ENCODE measurements at places on chromosomes 7 and 10.

DNA sequence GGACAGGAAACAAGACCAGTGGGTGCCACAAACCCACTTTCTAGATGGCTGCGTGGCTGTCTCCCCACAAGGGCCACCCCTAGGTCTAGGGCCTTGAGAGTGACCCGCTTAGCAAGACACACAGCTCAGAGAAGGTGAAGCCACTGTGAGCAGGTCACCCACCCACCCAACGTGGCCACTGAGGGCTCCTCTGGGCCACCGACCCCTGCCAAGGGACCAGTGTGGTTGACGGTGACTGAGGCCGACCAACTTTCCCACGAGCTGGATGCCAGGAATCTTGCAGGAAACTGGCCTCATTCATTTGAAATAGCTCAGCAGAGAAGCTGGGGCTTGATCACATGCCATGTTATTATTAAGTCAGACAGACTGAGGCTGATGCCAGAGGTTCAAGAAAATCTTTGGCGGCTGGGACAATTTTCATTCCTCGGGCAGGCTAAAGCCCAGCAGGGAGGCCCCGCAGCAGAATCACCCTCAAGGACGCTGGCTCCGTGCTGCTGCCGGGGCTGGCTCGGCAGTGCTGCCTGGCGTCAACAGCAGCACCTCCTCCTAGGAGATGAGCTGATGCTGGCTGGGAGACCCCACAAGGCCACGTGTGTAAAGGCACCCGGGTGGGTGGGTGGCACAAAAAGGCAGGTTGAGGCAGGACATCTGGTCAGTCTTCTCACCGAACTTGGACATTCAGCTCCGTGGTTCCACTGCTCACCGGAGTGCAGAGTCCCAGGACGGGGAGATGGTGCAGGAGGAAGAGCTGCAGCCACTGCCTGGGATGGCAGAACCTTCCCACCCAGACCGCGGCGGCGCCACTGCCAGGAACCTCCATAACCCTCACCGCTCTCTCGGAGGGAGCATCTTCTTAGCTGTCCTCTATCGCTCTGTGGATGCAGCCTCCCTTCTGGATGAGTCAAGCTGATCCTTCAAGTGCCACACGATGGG, 57.8 kb downstream of the ZRANB1 start:
- DNase-seq: no peak

GRCh38 chr7:55440040-55440690, 75.0 kb downstream of the LANCL2 start:
- DNase-seq: no peak

DNA sequence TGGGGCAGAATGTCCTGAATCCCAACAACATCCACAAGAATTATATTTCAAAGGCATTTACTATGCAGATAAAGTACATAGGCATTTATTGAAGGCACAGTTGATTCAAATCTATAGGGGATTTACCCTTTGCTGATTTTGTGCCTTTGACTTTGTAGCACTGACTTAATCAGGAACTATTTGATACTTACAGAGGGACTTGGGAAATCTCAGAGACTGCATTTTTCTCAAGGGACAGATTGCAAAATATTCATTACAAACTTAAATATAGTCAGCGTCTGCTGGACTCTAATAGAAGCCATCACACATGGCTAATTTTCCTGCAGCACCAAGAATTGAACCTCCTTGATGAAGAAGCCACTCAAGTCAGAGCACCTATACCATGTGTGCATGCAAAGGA, 44.9 kb downstream of the FAS start:
- no peak for DNase-seq

DNA sequence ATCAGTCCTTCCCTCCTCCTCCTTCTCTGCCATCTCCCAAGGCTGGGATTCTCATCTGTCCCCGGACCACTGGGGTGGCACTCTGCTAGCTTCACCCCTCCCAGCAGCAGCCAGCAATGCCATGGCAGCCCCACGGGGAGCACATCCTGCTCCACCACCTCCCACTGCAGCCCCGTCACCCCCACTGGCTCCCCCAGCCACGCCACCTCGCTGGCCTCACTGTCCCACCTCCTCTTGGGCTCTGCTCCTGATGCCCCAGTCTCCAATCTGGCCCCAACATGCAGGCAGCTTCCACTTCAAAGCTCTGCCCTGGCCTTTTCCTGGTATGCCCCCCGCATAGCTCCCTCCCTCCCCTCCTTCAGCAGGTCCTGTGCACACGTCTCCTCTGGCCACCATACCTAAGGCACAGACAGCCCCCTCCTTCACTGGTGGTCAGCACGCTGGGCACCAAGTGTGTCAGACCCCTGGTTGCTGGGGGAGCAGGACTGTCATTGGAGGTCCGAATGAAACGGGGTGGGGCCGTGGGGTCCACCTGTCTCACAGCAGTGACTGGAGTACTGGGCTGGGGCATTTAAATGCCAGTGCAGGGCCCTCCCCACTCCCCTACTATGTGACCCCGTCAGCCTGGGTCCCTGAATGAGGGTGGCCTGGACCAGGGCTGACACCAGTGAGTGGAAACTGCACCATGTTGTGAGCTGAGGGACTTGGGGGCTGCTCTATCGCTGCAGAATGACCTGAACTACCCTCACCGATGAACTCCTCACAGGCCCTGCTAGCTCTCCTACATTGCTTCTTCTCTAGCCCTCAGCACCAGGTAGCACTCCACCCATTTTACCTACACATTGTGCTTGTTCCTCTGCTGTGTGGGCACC, 38.7 kb downstream of the RASGEF1A start:
- no peak for DNase-seq

GRCh38 chr7:102434039-102434486, 688 bp downstream of the ORAI2 start:
- DNase-seq: no peak

- no peak for DNase-seq
Measured at GRCh38 chr10:58820386-58820785, 307.7 kb downstream of the BICC1 start.

DNA sequence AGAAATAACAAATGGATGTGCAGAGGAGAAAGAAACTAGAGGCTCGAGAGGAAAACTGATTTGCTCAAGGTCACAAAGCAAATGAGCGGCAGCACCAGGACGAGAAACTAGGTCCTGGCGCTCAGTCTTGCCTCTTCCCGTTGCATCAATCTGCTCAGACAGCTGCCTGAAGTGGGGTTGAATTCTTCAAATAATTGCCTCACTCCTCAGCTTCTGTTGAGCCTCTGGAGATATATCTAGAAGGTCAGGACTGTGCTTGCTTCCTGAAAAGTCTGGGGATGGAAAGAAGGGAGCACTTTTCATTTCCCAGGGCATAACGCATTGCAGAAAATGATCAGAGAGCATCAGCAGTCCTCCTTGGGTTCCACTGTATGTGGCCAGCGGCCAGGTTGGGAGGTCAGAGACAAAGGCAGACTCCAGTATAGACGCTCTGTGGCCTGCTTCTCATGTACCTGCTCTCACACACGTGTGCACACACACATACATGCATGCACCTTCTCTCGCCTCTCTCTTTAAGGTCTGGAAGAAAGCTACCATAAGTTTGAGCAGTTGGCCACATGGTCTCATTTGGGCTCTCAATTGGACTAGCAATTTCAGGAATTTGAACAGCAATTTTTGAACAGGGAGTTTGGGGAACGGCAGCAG, 83.7 kb upstream of the DUSP5 start:
- no peak for DNase-seq

Measured in GM23338 (cell line).